ENCODE measurements at places on chromosomes 3 and 15. TPM values are rescaled to one million over a fixed set of nuclear protein-coding genes. Genes with fewer than 3 reads are reported as not detected.

GPR62 gene
- not detected for total RNA-seq

GUCA1C gene
- not detected for total RNA-seq

MUC4 gene
- total RNA-seq, result 0.49 TPM

SPATA12 gene
- not detected for total RNA-seq

DPH3 gene
- total RNA-seq, result 21.2 TPM

LDHAL6B gene
- not detected for total RNA-seq

USF3 gene
- 20.1 TPM for total RNA-seq

LMAN1L gene
- 3.8 TPM for total RNA-seq

CGNL1 gene
- not detected for total RNA-seq

All from T-helper 1 cell treated with Interleukin-12 subunit alpha and Interleukin-12 subunit beta and Interleukin-4 antibody, amounts not matched to agents 30 ng/mL and 1 ng/mL, for 36 hours (primary cell).